Tibial artery (tissue), 4 donors: ENCODE measurements at places on chromosomes 4 and X.

- DNase-seq = no peak
Measured at GRCh38 chrX:102535958-102536357, 19.4 kb upstream of the TMSB15A start.

DNA sequence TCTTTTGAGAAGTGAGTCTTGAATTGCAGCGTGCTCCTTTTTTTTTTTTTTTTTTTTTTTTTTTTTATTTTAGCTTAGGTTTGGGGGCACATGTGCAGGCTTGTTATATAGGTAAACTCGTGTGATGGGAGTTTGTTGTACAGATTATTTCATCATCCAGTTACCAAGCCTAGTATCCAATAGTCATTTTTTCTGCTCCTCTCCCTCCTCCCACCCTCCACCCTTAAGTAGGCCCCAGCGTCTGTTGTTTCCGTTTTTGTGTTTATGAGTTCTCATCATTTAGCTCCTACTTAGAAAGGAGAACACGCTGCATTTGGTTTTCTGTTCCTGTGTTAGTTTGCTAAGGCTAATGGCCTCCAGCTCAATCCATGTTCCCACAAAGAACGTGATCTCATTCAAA lies 81.3 kb upstream of the TSPAN5 start:
- DNase-seq = no peak

DNA sequence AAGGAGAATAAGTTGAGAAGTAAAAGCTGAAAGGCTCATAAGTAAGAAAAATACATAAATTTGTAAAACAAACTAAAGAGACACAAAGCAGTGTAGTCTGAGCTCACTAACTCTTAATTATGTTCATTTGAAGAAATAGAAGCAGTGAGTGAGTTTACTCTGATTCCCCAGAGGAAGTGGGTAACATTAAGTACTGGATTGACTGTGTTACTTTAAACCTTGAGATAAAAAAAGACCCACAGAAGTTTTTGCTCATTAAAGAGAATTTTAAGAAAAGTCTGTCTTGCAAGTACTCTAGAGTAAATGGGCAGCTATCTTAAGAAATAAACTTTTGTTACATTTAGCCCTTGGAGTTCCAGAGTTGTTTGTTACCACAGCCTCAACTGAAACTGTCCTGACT lies 2466.9 kb downstream of the PCDH7 start:
- DNase-seq = no peak

DNA sequence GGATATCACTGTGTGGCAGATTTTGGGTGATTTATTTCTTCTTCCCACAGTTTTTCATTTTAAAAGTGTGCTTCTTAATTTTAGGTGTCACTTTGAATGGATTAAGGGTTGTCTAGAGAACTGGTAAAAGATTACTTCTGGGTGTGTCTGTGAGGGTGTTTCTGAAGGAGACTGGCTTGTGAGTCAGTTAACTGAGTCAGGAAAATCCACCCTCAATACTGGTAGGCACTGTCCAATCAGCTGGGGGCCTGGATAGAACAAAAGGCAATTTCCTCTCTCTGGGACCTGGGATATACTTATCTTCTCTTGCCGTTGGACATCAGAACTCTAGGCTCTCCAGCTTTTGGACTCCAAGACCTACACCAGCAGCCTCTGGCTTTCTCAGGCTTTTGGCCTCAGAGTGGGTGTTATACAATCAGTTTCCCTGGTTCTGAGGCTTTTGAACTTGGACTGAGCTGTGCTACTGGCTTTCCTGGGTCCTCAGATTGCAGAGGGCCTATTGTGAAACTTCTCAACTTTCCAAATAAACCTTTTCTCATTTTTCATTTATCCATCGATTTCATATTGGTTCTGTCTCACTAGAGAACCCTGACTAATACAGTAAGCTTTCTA lies 413.1 kb downstream of the GBA3 start:
- no peak for DNase-seq

- DNase-seq = no peak
Measured at GRCh38 chr4:163228648-163229047, 62.0 kb upstream of the NAF1 start.

- DNase-seq = no peak
Measured at GRCh38 chr4:76747563-76747962, 150.4 kb downstream of the SOWAHB start.

DNA sequence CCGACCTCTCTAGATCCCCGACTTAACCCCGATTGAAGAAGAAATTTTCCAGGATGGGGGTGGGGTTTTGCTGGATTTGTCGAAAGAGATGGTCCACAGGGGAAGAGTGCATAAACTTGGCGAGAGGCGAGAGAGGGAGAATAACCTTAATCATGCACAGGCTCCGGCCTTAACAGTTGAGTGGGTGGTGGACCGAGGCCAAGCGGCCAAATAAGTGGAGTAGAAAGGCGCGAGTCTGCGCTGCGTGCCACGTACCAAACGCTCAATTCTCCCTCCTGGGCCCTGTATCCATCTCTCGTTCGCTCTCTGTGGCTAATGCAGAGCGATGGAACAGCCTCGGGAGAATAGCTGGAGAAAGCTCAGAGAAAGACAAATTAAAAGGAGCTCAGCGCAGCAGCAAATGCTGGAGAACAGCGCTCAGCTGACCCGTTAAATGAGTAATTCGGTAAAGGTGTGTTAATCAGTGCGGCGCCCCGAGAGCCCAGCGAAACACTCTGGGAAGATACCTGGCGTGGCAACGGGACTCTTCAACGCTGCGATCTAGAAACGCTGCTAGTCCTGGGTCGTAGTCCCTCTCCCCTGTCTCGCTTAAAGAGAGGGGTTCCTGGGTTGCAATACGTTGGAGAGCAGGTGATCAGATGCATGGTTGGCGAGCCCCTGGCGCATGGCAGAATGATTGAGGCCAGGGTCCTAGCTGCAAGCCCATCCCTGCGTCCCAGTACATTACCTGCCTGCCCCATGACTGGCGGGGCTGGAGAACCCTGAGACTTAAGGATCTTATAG lies 887 bp upstream of the IL1RAPL2 start:
- DNase-seq = no peak

DNA sequence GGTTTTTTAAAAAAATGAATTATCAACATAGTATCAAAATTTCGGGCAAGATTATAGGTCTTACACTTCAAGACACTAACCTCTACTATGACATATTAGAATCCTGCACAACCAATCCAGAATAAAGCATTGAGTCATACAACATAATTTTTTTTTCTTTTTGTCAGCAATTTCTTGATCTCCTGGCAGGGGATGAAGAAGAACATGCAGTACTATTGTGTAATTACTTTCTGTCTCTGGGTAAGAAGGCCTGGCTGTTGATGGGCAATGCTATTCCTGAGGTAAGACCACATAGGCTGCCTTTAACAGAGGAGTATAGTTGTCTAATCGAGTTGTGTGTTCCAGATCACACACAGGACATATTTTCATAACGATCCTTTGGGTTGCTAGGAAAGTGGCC lies 67.5 kb downstream of the FBXL5 start:
- DNase-seq = no peak

- DNase-seq = no peak
Measured at GRCh38 chr4:8472158-8472688, 31.6 kb downstream of the TRMT44 start.

DNA sequence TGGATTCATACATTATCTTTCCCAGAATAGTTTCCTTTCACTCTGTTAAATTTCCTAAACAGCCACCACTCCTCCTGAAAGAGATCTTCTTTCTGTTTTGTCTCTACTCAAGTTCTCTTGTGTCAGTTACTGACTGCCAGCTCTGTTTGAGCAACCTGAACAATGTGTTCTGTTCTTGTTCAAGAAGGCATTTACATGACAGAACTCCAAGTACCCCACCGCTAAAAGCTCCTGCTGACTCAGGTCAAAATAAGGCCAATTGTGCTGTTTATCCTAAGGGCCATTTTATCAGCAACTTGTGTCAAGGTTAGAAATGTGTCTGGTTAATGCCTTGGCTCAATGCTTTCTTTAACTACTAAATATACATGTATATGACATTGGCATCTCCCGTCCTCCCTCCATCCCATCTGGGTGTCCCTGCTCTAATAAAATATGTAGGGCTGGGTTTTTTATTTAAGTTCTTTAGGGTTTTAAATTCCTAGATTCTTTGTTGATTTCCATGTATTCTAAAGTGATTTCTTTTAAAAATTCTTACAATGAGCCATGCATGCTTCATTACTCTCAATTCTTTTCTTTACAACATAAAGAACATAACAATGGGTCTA lies 144.3 kb upstream of the PAQR3 start:
- DNase-seq = no peak

GRCh38 chrX:96713303-96713702 lies 28.7 kb downstream of the DIAPH2 start:
- no peak for DNase-seq

DNA sequence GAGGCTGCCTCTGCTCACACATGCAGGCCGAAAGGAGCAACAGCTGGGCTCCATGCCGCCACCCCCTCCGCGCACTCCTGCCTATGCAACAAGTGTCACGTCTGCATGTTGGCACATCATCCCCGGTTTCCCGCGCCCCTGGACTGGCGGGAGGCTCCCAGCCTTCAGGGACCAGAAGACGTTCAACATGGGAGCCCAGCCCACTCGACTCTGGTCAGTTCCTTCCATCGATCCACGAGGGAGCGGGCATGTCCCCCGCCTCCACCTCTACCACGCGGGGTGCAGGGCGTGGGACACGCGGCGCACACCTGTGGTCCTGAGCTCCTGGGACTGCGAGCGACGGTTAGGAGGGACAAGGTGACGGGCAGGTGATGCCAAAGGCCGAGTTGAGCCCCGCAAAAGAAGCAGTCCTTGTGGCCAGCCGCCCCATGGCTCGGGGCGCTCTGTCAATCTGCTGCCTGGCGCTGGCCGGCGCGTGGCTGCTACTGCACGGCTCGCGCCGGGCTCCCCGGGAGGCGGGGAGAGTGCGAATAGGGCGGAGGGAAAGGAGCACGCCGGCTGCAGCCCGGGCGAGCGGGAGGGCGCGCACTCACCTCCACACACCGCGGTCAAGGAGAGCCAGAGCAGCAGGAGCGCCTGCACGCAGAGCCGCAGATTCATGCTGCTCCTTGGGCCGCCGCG lies 645 bp downstream of the APLN start:
- DNase-seq = no peak

GRCh38 chr4:169756971-169757574 lies 671 bp downstream of the HPF1 start:
- DNase-seq = no peak

DNA sequence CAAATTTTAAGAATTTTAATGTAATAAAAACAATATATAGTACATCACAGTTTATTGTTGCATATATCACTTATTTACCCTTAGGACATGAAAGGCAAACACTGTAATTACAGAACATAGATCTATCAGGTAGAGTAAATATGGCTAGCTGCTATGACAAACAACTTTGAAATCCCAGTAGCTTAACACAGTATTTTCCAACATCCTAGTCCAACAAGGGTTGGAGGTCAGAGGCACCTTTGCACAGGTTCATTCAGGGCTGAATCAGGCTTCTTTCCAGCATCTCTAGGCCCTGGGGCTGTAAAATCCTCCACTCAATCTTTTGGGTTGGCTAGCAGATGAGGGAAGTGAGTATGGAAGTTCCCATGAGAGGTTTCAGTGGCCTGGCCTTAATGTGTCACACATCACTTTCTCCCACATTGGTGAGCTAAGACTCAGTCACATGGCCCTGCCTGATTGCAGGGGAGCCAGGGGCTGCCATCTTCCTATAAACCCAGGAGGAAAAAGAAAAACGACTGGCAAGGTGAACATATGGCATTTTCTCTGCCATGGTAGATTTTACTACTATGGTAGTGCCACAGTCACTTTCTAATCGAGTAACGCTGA lies 32.9 kb downstream of the HERC6 start:
- DNase-seq = no peak

DNA sequence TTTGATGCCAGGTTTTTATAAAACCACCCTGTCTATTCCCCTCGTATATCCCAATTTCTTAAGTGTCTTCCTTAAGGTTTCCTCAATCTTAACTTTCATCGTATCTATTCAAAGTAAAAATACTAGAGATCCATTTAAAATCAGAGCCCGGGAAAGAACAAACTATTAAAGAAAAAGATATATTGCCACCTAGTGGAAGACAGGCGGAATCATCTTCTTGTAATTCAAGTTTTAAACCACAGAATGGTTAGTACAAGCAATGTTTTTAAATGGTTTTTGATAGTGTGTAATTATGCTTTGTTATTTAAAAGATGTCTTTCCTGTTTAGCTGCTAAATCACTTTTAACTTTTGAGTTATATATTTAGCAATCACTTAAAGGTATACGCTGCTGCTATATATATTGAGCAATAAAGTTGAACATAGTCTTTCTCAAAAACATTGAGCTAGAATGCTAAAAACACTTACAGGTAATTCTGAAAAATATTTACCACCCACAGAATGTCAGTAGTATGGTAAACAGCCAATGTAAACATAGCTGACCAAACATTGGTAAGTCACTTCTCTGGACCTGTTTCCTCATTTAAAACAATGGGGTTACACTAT lies 18.2 kb downstream of the PRDM8 start:
- DNase-seq = no peak

GRCh38 chrX:45667666-45668065 lies 467.0 kb upstream of the DIPK2B start:
- no peak for DNase-seq

DNA sequence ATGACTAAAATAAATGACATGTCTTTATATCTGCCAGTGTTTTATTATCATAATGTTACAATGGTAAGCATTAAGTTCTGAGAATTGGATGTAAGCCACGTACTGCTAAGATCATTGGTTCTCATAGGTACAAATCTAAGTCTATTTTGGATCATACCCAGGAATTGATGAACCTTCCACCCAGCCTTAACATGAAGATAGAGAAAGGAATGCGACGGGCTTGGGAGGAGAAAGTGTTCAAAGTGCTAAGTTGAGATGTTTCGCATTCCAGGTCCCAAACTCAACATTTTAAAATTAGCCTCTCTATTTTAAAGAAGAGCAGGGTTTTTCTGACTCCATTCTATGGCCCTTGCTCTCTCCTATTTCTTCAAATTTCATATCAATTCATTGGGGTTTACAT lies 54.9 kb upstream of the FRAS1 start:
- DNase-seq = no peak

DNA sequence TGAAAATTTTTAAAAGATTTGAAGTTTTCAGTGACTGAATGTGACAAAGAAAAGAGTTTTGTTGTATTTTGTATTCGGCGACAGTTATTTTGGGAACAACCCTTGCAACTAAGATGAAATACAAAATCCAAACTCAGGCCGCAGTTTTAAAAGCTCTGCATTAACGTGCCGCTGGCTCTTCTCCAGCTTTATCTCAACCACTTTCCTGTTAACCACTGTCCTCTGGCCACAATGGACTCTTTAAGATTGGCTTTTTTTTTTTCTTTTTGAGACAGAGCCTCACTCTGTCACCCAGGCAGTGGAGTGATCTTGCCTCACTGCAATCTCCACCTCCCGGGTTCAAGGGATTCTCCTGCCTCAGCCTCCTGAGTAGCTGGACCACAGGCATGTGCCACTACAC lies 22.1 kb upstream of the AMTN start:
- DNase-seq = no peak

DNA sequence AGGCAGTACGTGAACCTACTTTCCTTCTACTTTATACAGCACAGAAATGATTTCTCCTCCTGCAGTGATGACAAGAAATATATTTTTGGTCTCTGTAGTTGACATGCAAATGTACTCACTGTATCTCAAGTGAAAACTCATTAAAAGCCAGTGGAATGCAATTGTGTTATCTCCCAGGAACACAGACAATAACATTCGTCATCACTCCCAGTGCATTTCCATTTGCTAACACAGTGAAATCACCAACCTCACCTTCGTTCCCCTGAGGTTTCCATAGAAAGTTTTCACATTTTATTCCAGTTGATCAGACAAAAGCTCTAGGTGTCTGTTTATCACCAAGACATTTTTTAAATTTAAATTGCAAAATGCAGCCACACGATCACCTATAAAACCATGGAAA lies 2.5 kb upstream of the SPANXD start:
- no peak for DNase-seq

- DNase-seq = no peak
Measured at GRCh38 chr4:156576946-156577345, 394.7 kb downstream of the PDGFC start.
